ENCODE measurements at places on chromosomes 3 and 15.
A peak's percentile ranks its signal among the peaks of the same experiment; 100 is the strongest.

GRCh38 chr3:116300226-116300625, 145.1 kb downstream of the LSAMP start:
- no peak for DNase-seq

DNA sequence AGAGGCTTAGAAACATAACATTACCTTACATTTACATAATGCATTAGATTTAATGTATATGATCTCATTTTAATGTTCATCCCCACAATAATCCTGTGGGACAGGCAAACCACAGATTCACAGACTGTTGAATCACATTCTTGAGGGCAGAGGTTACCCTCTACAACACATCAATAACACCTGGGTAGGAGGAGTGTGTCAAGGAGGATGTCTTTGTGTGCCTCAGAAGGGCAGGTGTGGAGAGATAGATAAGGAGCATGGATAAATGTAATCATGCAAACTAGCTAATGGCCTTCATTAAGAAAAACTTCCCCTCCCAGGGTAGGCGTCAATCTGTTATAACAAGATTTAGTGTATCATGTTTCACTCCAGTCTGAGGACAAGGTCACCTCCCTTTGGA, 12.9 kb upstream of the MB21D2 start:
- no peak for DNase-seq

- no peak for DNase-seq
Observed at GRCh38 chr15:95018888-95019545, 787.7 kb downstream of the MCTP2 start.

DNA sequence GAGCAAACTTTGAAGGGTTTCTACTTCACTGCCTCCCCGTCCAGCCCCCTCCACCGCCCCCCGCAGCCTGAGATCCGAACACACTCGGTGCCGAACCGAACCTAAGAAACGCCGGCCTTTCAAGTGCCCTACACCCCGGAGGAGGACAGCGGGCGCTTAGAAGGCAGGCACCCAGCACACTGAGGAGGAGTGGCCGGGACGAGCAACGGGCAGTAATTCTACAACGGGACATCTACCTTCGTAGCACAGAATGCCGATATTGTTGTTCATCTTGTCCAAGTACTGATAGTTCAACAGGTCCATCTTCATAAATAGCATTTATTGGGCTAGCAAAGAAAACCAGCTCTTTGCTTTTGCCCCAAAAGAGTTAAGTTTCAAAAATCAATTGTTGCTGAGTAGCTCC, 513 bp downstream of the VGLL4 start:
- DNase-seq = peak; percentile 9

DNA sequence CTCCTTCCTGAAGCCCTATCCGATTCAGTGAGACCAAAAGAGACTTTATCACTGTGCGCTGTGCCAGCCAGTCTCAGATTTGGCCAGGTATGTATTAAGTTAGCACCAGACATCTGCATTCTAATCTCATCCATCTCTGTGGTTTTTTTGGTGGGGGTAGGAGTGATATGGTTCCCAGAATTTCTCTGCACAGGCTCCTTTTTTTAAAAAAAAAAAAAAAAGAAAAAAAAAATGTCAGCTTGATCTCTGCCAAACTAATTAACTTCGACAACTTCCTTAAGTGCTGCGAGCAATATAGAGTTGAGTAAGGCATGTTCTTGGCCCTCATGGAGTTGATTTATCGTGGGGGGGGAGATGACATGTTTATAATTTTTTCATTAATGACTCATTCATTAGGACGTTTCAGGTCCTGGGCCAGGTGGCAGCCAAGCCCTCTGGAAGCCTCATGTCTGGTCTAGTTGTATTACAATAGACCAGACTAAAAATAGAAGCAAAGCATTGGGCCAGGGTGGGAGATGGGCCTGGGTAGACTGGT, 12.9 kb downstream of the SLCO3A1 start:
- no peak for DNase-seq

GRCh38 chr3:195019335-195019734, 251.6 kb downstream of the XXYLT1 start:
- no peak for DNase-seq
